ENCODE measurements at places on chromosomes 11 and 22. TPM values are rescaled to one million over a fixed set of nuclear protein-coding genes. Genes with fewer than 3 reads are reported as not detected.

GRCh38 chr11:17683377-17684161, 35.8 kb upstream of the MYOD1 start:
- peak; percentile 50 for DNase-seq

DNA sequence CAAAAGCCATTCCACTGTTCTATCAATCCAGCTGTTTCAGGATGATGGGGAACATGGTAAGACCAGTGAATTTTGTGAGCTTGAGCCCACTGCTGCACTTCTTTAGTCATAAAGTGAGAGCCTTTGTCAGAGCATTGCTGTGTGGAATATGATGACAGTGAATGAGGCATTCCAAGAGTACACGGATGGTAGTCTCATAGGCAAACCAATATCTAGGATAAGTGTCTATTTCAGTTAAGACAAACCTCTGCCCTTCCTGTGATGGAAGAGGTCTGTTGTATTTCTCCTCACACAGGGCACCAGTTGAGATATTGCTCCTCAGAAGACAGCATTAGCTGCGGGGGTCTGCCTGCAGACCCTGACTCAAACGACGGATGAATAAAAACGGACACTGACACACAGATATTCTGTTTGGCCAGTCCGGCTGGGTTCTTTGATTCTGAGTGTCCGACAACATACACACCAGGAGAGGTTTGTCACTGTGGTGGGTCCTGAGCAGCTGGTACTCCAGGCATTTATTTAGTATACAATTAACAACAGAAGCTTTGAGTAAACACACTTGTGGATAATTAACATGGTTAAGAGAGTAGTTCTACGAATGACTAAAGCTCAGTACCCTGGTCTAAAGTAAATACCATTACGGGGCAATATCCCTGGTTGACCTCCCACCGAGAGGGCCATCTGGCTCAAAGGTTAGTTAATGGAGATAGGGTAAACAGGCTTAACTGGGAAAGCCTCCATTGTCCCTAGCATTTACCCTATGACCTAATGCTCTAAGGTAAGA, 121.7 kb downstream of the ZNF280B start:
- DNase-seq: no peak

DNA sequence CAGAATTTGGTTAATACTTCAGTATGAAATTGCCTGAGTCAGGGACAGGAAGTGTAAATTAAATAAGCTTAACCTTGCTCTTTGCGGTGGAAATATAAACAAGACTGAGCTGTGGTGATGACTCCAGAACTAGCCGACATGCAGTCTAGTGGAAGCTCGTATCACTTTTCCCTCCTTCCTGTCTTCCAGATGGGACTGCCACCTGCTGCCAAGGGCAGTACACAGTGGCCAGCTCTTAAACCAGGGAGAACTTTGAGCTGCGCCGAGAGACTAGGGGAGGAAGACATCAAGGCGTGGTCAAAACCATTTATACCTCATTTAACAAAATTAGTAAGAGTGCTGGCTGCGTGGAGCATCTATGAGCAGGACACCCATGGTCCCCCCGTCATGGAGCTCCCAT, 31.3 kb upstream of the CTTN start:
- DNase-seq: no peak

DNA sequence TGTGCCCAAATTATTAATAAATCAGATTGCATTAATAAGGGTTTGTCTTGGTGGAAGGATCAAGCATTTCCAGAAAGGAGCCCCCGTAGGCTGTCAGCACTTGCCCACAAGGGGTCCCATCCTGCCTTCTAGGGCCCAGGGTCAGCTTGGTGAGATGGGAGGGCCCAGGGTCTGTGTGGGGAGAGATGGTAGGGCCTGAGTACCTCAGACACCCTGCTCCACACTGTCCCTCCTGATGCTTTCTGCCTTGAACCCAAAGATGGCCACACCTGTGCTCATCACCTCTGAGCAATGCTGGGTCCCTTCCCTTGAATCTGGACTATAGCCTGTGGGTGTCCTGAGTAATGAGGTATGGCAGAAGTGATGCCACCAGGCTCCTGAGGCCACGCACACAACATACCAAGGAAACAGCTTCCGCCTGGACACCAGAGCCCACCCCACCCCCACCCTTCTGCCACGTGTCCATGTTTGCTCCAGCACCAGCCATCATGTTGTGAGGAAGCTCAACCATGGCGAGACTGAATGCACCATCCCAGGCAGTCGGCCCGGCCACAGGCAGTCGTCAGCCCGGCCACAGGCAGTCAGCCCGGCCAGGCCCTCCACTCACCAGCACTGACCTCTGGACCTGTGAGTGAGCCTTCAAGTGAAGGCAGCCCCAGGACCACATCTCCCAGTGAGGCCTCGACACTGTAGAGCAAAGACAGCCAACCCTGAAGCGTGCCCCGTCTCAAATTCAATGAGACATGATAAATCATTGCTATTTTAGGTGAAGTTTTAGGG, 6.8 kb downstream of the BET1L start:
- no peak for DNase-seq

GRCh38 chr22:26273011-26273675, 103.9 kb downstream of the SEZ6L start:
- no peak for DNase-seq

GRCh38 chr11:32210556-32210955, 119.7 kb downstream of the RCN1 start:
- DNase-seq: no peak

DNA sequence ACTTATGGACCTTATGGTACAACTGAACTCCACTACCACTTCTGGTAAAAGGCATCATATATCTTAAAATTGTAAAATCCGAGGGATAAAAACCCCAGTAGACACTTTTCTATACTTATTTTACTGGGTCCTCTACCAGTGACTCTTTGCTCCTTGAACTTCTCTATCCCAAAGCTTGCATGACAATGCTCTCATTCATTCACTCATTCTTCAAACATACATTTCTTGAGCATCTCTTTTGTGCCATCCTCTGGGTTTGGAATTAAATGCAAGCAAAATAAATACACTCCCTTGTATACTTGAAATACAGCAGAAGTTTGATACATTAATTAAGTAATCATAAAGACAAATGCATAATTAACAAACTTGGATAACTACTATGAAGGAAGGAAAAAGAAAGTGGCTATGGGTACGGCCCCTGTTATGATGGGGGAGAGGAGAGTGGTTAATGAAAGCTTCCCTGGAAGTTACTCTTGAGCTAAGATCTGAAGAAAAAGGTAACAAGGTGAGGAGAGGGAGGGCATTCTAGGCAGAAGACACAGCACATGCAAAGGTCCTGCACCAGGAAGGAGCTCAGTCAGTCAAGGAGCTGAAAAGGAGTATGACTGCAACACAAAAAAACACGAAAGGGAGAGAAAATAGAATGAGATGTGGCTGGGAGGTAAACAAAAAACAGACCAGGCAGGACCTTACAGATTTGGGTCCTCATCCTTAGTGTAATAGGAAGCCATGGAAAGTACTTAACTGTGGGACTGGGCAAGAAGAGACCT, 8.0 kb downstream of the MPZL3 start:
- no peak for DNase-seq

SPDYC gene
- not detected for total RNA-seq

- DNase-seq: no peak
These were observed 7.1 kb downstream of the VSIG10L2 start for GRCh38 chr11:125952973-125953372.

- DNase-seq: no peak
These were observed 12.8 kb upstream of the HYLS1 start for GRCh38 chr11:125874556-125875124.

DNA sequence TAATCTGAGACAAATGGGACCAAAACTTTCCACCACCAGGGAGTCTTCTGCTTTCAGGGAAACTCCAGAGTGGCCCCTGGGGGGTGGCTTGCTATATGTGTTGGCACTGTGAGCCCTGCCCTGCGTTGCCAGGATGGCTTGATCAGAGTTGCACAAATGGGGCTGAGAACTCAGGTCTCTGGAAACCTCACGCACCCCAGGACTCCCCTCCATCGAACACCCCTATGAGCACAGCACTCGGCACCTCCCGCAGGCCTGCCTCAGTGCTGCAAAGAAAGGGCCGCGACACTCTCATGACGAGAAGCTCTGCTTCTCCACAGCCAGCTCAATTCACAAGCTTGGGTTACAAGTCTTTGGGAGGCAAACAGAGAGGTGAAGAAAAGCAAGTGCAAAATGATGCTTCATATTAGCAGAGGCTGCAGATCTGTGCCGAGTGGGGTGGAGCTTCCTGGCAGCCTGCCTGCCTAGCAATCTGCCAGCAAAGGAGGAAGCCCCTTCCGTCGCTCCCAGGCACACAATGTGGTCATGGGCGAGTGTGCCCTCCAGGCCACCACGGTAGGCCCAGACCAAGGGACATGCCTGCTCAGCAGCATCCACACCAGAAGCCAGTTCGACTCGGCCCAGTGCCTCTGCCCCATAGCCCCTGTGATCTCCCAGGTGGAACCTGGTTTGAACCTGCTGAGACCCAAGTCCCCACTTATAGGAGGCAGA, 55.7 kb downstream of the MYH9 start:
- DNase-seq: peak; percentile 76

- DNase-seq: no peak
These were observed 93.2 kb downstream of the FAR1 start for GRCh38 chr11:13761716-13762115.

NXPE1 gene
- total RNA-seq: not detected

COA4 gene
- total RNA-seq: 92.4 TPM

GRCh38 chr22:35158336-35158735, 92.4 kb downstream of the ISX start:
- no peak for DNase-seq

GRCh38 chr22:35299217-35299672, 449 bp upstream of the TOM1 start:
- DNase-seq: no peak

DNA sequence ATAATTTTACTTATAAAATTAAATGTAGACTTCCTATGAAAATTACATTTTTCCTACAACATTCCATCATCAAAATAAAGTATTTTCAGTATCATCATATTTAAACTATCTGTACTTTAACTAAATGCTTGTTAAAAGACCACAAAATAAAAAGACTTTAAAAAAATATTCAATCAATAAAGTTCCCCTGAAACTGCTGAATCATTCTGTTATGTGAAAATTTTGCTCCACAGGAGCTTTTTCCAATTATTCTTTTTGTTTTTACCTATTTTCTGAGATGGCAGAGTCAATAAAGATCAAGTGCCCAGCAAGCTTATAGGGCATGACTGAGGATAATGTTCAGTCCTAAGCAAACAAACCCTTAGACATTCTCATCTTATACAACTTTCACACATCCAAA, 27.3 kb downstream of the ALKBH8 start:
- no peak for DNase-seq

- no peak for DNase-seq
These were observed 247.8 kb downstream of the TBC1D22A start for GRCh38 chr22:47010211-47010610.

PANX3 gene
- total RNA-seq: not detected

DNA sequence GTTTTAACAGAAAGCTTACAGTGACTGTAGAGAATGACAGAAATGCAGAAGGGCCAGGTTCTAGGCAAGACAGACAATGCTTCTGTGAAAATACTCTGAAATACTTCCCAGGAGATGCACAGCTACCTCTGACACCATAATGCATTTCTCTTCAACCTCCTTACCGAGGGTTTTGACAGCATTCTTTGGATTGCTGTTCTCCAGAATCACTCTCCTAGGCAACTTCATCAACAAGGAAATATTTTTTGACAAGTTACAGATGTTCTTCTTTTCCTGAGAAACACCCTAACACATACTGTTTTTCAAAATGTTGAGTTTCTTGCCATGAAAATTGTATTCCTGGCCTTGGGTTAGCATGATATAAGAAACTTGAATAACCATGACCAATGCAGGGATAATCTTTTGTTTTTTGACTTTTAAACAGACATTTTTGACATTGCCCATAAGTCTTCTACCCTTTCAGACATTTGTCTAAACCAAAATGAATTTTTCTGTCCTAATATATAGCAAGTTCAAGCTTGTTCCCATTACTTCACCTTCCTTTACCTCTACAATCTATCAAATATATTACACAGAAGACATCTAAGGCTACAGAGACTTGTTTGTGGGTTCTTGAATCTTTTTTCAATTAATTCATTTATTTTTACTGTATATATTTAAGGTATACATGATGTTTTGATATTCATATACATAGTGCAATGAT, 108.1 kb downstream of the CCDC34 start:
- DNase-seq: no peak

GRCh38 chr11:119284344-119285157, 32.4 kb downstream of the MCAM start:
- peak; percentile 44 for DNase-seq

DNA sequence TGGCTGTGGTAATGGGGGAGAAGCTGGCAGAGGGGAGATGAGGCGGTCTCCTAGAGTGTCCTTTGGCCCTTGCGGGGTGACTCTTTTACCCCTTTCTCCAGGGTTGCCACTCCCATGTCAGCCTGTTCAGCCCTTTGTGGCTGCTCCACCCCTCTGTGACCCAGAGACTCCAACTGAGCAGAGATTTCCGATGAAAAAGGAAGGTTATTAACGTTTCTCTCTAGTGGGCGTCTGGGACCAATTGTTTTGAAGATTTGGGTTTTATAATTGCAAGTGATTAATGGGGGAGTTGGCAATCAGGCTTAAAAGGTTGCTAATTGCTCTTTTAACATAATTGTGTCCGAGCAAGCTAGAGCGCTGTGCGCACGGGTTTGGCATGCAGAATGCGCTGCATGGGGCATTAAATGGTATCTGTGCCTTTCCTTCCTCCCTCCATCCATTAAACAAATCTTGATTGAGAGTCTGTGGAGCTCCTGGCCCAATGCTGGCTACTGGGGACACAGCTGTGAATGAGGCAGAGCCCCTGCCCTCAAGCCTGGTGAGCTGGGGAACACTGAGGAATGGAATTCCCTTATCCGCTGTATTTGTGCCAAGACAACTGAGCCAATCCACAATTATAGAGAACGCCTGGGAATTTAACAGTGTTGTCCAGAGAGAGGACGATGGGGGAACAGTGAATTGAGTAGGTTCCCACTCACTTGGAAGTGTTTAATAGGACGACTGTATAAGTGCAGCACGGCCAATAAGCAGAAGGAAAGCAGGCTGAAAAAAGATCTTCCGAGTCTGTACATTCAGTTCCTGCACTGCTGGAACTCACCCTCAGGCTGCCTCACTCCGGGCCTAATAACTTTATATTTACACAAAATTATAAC, 295.9 kb downstream of the MIAT start:
- DNase-seq: no peak

- DNase-seq: no peak
These were observed 45.4 kb downstream of the IGF2 start for GRCh38 chr11:2093575-2094353.

DNA sequence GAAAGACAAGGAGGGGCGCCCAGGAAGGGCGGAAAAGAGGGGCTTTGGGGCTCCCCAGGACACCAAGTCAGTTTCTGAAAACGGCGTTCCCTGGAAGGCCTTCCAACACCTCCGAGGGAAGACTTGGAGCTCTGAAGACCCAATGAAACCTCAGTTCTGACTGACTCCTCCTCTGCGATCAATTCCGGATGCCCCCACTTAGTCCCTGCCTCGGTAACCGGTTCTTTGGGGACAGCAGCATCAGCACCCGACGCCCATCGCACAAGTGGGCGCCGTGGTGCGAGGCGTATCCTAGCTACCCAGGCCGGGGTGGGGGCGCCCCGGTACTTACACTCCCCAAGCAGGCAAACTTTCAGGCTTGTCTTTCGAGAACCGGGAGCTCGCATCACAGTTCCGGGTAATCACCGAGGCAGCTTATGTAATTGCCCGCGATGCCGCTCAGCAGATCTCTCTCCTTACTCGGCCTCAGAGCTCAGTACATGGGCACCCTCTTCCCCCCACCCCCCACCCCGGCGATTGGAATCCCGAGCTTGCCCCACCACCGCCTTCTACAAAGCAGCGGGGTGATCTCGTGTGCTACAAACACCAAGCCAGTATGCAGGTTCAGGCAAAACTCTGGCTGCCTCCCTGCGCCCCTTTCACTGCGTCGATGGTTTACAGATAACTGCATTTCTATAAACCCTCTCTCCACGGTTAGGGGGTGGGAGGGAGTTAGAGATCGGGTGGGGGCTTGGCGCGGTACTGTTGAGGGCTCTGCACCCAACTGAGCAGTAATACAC, 2.0 kb downstream of the TENM4 start:
- peak; percentile 11 for DNase-seq
